ENCODE measurements at places on chromosomes 7 and 10.

DNA sequence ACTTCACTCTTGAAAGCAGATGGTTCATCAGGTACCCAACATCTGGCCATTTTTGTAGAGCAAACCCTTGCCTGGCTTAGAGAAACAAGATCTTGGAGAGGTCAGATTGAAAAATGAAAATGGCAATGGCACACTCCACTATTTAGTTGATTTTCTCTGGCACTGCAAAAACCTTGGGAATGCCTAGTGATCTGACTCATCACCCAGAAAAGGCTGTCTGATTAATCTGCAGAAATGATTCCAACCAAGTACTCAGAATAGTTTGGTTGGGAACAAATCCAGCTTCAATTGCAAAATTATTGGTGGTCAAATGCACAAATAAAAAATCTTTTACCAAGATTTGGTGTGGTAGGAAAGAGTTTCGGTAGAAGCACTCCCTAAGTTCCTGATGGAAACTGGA is 351.2 kb downstream of the PHTF2 start:
- no peak for DNase-seq

DNA sequence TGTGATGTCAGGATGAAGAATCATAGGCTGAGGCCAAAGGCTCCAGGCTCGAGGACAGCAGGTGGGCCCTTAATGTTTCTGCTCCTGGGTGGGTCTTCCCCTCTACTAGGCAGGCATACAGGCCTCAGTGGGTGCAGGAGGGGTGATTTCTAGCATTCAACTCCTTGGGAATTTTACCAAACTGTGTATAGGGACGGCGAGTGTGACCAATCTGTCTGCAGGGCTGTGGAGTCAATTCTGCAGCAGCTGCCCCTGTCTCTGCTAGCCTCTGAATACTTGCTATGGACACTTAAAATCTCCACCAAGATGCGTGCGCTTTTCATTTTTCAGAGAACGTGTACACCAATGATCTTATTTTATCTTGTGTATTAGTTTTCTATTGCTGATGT is 115.5 kb downstream of the WDR11 start:
- no peak for DNase-seq

GRCh38 chr7:130366564-130366963 is 13.7 kb upstream of the CPA1 start:
- no peak for DNase-seq

- DNase-seq: no peak
Observed at GRCh38 chr7:106485919-106486318, 175.0 kb downstream of the CCDC71L start.

DNA sequence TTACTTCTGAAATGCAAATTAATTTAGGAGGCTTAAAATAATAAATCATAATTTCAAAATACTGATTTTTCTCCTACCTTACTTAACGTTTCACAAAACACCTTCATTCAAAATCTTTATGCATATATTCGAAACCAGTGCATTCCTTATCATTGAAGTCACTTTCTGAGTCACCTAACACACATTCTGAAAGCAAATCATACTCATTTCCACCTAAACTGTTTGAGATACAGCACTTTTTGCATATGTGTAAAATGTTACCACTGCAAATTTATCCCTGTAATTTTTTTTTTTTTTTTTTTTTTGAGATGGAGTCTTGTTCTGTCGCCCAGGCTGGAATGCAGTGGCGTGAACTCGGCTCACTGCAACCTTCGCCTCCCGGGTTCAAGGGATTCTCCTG is 15.7 kb downstream of the PPP3CB start:
- no peak for DNase-seq

- DNase-seq: no peak
Observed at GRCh38 chr7:35371221-35371620, 117.3 kb upstream of the TBX20 start.

GRCh38 chr10:26697922-26698608 is 564 bp downstream of the PDSS1 start:
- no peak for DNase-seq

- no peak for DNase-seq
Observed at GRCh38 chr7:155224116-155224811, 73.4 kb upstream of the INSIG1 start.

GRCh38 chr7:20797462-20798080 is 10.9 kb upstream of the SP8 start:
- no peak for DNase-seq

DNA sequence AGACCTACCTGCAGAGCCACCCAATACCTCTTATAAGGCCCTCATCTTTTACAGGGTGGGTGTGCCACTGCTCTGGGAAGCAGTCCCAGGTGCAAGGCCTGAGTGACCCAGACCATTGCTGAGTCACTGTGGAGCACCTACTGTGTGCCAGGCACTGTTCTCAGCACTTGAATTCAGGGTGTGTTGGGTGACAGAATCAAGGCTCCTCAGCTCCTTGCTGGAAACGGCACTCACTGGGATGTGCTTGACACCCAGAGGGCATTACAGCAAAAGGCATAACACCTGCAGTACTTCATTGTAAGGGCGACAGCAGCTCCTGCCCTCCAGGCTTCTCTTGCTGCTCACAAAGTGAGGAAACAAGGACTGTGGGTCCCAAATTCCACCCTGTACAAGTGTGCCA is 7.1 kb downstream of the CAMK2B start:
- no peak for DNase-seq

Data from T-helper 9 cell (primary cell).